Fibroblast of mammary gland (primary cell): ENCODE measurements at places on chromosomes 16 and 17.

DNA sequence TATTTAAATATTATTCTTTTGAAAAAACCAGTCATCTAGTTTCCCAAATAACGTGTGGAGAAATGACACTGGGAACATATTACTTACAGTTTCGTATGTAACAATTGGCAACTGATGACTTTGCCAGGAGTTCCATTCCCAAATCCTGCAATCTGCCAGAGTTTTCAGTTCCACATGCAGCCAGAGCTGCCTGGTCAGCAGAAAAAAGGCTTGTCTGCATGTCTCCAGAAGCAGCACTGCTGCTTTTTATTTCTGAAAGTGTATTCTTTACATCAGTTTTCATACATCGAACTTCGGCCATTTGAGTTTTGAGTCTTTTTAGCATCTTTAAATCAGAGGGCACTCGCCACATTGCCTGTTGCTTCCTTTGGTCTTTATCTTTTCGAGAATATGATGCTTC lies 78.4 kb downstream of the TRIM37 start:
- no peak for DNase-seq

- peak; percentile 35 for DNase-seq
These were observed 363.5 kb downstream of the CPPED1 start for GRCh38 chr16:12440228-12440530.

DNA sequence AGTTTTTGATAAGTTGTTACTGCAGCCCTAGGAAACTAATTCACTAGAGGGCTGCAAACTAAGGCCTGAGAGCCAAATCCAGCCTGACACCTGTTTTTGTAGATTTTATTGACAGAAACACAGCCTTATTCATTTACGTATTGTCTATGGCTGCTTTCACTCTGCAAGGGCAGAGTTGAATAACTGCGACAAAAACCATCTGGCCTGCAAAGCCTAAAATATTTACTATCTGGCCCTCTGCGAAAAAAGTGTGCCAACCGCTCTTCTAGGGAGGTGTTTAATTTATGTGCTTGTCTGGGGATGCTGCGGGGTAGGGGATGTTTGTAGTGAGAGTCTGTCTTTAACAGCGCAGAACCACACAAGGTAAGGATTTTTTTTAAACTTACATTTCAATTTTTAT lies 165.0 kb upstream of the RBFOX1 start:
- no peak for DNase-seq

- no peak for DNase-seq
These were observed 15.8 kb upstream of the KCNJ18 start for GRCh38 chr17:21676281-21677111.

DNA sequence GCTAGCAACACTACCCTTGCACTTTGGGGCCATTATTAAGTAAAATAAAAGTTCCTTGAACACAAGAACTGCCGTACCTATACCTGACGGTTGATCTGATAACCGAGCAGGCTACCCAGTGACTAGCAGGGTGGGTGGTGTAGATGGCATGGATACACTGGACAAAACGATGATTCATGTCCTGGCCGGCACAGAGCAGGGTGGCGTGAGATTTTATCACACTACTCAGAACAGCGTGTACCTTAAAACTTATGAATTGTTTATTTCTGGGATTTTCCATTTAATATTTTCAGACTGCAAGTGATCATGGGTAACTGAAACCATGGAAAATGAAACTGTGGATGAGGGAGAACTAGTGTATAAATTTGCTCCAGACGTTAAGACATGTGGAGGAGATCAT lies 41.0 kb upstream of the MSI2 start:
- DNase-seq = peak; percentile 43

GRCh38 chr17:4658478-4659305 lies 17.2 kb upstream of the ALOX15 start:
- peak; percentile 28 for DNase-seq

DNA sequence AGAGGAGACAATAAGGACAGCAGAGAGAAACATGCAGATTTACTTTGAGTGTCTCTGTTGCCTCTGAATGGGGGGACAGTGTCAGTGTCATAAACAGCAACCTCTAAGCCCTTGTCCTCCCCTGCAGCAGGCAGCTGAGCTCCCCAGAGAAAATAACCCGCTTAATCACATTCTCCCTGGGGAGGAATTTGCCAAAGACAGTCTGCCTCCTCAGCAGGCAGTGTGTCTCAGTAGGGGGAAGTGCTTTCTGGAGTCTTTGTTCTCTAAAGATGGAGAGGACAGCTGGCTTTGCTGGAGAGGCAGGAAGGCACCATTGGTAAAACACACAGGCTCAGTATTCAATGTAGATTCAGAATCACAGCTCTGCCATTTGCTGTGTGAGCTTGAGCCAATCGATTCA lies 16.1 kb downstream of the TEKT5 start:
- DNase-seq = no peak

DNA sequence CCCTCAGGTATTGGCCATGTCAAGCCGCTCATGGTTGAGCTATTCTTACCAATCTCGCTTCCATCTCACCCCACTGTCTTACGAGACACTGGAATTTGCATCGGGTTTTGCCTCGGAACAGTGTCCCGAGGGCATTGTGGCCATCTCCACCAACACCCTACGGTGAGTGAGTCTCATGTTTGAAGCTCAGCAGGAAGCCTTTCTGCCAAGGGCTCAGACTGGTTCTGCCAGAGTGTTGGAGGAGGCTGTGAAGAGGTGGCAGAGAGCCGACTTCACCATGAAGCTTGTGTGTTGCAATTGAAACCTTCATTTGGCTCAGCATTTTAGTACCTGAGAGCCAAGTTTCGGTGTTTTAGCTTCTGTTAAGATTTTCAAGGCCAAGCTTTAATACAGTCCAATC lies 38.0 kb downstream of the SF3B3 start:
- DNase-seq = no peak

- DNase-seq = no peak
These were observed 13.8 kb downstream of the EMP2 start for GRCh38 chr16:10566613-10567012.

GRCh38 chr17:71793518-71793917 lies 327.3 kb upstream of the SOX9 start:
- DNase-seq = peak; percentile 5

- peak; percentile 92 for DNase-seq
These were observed 5.4 kb upstream of the G6PC1 start for GRCh38 chr17:42895185-42895555.

GRCh38 chr16:30694926-30695693 lies 3.9 kb upstream of the SRCAP start:
- no peak for DNase-seq

DNA sequence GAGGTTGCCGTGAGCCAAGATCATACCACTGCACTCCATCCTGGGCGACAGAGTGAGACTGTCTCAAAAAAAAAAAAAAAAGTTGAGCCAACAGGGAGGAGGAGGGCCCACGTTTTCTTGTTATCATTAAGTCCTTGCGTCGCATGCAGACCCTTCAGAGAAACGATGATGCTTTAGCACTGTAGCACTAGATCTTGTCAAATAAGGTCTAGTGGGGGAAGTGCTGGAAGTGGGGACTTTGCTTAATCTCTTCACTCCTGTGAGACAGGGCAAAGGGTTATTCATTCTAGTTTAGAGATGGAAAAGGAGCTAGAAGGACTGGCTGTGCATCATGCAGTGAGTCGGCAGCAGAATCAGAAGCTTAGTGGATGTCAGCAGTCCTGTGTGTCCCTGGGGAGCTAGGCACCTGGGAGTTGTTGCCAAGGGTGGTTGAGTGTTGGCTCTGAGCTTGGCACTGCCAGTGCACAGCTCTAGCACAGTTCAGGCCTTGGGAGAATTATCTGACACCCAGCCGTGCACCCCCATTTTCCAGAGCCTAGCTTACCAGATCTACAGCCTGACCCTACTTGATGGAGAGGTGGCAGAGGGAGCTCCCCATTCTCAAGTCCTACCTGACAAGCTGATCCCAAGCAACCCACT lies 33.4 kb upstream of the TBX2 start:
- DNase-seq = peak; percentile 29

DNA sequence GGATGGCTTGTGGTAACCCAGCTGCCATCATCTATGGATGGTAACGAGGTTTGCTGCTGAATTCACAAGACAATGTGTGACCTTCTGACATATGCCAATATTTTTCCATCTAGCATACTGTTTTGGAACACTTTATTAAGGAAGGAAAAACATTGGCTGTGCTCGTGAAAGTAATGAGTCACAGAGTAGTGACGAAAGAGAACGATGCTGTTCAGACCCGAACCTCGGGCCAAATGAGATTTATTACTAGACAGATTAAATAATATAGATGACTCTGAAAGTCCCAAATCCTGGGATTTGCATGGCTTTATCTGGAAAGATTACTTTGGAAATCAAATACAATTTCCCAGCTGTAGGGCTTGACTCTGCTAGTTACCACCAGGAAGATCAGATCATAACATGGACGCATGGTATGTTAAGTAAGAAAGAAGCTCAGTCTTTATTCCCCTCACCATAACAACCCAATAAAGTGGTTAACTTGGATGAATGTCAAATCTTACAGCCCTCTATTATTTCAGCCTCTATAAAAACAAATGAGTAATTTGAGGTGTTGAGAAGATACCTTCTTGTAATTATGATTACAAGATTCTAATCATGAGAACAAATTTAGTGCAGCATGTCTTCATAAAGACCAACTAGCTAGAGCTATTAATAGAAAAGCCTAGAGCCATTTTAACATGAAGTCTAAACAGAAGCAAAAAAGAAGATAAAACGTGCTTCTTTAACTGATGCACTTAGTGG lies 32.6 kb downstream of the ERN1 start:
- DNase-seq = peak; percentile 94

- peak; percentile 100 for DNase-seq
These were observed 14.7 kb downstream of the CCR7 start for GRCh38 chr17:40550608-40551007.

GRCh38 chr17:12545877-12546513 lies 119.7 kb upstream of the MYOCD start:
- peak; percentile 69 for DNase-seq

GRCh38 chr17:46810837-46811236 lies 7.7 kb downstream of the WNT3 start:
- no peak for DNase-seq

DNA sequence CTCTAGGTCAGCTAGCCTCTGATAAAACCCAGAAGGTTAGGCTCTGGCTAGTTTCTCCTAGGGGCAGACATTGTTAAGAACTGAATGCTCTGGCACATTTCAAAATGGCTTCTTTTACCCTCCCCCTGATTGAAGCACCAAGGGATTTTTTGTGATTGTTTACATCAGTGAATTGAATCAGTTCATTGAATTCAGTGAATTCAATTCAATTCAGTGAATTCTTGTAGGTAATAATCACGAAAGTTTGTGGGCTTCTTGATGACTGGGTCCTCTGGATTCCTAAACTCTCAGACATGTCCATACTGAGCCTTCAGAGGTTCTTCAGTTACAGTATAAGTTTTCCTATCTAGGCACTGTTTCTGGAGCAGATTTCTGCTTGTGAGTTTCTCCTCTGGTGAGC lies 135.2 kb upstream of the ELAC2 start:
- DNase-seq = peak; percentile 7

DNA sequence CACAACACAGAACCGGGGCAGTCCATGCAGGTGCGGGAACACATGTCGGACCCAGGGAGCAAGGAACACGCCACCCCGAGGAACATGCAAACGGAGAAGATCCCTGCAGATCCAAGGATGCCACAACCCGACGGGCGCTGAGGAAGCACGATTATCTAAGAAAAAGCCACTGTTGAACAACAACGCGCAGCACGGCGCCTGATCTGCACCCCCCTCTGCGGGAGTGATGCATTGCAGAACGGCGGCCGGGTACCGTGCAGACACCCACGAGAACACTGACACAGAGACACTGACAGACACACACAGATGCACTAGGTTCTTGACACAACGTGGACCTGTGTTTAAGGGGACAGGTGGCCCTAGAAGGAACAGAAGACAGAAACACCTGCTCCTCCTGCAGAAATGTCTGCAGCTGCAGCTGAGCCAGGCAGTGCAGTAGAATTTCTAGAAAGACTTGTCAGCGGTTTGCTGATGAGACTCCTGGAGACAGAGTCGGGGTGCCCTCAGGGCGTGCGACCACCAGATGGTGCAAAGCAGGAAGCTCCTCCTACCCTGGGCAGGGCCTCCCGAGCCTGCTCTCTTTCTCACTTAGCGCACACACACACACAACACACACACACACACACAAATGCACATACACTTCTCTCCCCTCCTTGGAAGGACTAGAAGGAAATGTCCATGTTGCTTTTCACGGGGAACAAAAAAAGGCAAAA lies 7.5 kb downstream of the NPTX1 start:
- no peak for DNase-seq

DNA sequence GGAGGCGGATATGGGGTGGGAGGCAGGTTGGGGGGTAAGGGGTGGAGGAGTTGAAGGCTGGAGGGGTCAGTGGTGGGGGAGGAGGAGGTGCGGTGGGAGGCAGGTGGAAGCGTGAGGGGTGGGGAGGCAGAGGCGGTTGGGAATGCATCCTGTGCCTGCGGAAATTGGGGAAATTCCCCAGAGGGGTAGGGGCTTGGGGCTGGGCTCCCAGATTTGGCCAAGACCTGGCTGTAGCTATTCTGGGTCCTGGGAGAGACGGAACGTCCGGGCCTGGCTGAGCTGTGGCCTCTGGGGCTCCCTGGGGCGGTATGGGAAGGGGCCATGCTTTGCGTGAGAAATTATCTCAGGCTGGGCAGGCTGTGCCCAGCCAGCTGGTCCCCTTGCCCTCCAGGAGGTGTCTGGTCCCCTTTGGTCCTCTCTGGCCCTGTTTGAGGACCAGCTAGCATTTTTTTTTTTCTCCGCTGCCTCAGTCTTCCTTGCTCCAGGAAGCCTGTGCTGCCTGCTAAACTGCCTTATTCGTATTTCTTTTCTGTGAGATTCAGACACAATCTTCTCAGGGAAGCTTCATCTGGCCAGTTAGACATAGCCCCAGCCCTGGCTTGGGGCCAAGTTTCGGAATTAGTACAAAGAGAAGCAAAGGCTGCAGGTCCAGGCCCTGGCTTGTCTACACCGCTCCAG lies 7.3 kb upstream of the TRPV2 start:
- peak; percentile 51 for DNase-seq

DNA sequence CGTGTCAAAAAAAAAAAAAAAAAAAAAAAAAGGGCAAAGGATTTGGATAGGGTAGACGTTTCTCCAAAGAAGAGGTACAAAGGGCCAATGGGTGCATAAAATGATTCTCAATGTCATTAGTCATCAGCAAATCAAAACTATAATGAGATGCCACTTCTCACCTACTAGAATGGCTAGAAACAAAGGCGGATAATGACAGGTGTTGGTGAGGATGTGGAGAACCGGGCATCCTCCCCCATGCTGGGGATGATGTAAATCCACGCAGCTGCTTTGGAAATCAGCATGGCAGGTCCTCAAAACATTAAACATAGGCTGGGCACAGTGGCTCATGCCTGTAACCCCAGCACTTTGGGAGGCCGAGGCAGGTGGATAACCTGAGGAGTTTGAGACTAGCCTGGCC lies 9.4 kb downstream of the ITGAX start:
- DNase-seq = no peak
